ENCODE measurements at places on chromosomes 6 and 20.

- DNase-seq: no peak
Observed at GRCh38 chr20:10508468-10509251, 73.6 kb downstream of the SLX4IP start.

GRCh38 chr20:53020834-53021233, 48.7 kb downstream of the TSHZ2 start:
- no peak for DNase-seq

- no peak for DNase-seq
Observed at GRCh38 chr6:152184573-152184916, 377.1 kb downstream of the ESR1 start.

DNA sequence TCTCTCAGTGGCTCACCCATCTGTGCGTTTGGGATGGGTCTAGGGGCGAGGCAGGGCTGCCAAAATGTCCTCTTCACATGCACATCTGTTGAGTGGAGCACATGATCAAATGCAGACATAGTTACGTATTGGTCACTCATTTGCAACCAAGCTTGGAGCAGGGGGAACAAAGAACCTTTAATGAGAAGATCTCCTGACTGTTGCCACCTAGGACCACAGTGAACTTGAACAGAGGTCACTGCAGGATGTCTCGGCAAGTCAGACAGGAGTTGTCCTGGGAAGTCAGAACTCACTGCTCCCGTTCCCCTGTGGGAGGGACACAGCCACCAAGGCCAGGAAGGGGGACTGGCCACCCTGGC, 73.4 kb downstream of the SSR1 start:
- DNase-seq: no peak

DNA sequence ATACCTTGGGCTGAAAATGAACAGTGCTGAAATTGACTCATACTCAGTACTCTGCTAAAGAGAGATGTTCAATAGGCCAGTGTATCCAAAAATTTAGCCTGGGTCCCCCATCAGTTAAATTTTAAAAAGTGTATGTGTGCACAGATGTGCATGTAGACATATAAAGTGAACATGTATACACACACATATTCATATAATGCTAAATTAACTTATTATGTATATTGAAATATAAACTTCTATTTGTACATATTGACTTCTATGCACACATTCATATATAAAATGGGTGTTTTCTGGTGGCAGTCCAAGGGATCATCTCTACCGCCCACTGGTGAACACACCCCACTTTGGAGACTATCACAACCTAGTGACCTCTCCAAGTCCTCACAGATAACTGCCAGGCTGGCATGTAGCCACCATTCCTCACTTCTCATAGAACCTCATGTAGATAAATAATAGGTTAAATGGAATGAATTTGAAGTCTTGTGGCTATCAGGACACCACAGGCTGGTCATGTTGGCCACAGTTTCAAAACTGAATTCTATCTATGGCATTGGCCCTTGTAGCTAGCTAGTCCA, 8.8 kb downstream of the SLC22A16 start:
- DNase-seq: no peak
